Fibroblast of the aortic adventitia (primary cell): ENCODE measurements at places on chromosomes 3 and 15.

GRCh38 chr3:73762855-73763254, 138.1 kb upstream of the PDZRN3 start:
- DNase-seq: no peak

- no peak for DNase-seq
Observed at GRCh38 chr3:31349001-31349748, 183.6 kb upstream of the STT3B start.

DNA sequence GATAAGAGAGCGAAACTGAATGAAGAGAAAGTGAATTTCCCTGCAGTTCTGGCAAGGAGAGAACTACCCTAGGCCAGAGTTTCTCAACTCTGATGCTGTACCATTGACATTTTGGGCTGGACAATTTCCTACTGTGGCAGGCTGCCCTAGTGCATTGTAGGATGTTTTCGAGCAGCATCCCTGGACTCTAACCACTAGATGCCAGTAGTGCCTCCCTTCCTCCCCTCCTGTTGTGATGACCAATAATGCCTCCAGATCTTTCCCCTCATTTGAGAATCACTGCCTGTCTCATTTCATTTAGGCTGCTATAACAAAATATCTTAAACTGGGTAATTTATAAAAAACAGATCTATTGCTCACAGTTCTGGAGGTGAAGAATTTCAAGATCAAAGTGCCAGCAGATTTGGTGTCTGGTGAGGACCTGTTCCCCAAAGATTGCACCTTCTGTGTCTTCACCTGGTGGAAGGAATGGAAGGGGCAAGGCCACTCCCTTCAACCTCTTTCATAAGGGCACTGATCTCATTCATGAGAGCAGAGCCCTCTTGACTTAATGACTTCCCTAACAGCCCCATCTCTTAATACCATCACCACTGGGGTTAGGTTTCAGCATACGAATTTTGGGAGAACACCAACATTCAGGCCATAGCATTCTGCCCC, 188.9 kb upstream of the MEIS2 start:
- peak; percentile 5 for DNase-seq

DNA sequence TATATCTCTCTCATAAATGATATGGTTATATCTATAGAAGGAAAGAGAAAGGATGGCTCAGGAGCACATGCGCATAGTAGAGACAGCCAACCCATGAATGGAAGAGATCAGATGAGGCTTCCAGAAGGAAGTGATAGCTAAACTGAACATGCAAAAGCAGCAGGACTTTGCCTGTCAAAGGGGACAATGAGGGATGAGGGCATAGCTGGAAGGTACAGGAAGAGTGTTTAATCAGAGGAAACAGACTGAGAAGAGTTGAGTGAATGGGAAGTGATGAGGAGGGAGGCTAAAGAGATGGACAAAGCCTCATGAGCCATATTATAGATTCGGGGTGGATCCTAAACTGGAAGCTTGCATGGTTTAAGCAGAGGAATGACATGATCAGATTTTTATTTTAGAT, 26.5 kb upstream of the VEPH1 start:
- DNase-seq: no peak

- DNase-seq: no peak
Observed at GRCh38 chr3:170634663-170635384, 48.9 kb upstream of the SLC7A14 start.

- DNase-seq: no peak
Observed at GRCh38 chr15:75327005-75327404, 8.9 kb upstream of the COMMD4 start.

DNA sequence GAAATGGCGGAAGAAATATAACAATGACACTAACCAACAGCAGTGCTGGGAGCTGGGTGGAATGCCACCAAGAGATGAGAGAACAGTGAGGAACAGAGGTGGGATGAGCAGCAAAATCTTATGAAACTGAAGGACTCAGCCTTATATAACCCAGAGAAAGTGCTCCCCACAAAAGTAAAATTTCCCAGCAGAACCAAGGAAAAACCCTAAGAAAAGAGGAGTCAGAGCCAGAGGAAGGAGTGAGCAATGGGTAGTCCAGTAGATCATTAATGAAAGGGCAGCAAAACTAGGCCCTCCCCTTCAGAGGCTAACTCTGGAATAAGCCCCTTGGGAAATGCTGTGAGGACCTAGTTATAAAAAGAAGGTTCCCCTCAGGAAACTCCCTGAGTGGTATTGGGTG, 24.7 kb upstream of the UBE2E1 start:
- DNase-seq: no peak

GRCh38 chr3:168223085-168223484, 127.4 kb upstream of the GOLIM4 start:
- no peak for DNase-seq

DNA sequence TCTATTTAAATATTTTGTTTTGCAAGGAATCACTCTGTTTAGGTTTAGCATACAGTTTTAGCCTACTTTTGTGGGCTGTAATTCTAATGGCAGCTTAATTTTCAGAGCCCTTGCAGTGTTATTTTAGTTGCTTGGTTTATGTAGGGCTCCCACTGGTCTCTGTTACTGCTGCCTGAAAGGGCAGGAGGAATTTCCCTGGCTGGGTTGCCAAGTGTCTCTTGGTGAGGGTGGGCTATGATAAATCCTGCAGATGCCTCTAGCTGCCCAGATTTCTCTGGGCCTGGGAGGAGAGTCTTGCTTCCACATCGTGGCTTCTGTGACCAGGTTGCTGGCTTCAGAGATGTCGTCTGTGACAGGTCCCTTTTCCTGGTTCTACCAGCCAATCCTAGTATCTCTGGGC, 36.2 kb downstream of the ILDR1 start:
- DNase-seq: no peak

DNA sequence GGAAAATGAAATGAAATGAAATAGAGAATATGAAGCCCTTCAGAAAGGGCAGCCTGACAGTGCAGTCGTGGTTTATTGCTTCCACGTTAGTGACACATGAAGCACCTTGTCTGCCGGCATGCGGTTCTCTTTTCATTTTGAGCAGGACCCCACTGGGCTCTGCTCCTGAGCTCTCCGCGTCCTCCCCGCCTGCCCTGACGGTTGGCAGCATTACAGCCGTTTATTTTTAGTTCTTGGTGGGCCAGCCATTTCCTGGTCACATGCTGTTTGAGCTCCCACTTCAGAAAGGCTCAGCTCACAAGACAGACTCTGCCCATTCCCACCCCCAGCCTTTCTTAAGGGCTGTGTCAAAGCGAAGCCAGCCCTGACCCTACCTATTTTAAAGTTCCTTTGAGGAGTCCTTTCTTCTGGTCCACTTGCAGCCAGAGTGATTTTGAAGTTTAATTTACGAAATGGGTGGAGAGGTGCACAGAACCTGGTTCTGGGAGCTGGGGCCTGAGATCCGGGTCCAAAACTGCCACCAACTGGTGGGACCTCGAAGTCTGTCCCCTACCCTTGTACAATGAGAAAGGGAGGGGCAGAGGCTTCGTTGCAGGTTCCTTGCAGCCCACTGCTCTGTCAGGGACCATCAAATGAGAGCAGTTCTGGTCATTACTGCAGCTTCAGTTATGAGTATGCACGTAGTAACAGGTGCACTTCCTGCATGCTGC, 60.1 kb downstream of the MGLL start:
- no peak for DNase-seq

DNA sequence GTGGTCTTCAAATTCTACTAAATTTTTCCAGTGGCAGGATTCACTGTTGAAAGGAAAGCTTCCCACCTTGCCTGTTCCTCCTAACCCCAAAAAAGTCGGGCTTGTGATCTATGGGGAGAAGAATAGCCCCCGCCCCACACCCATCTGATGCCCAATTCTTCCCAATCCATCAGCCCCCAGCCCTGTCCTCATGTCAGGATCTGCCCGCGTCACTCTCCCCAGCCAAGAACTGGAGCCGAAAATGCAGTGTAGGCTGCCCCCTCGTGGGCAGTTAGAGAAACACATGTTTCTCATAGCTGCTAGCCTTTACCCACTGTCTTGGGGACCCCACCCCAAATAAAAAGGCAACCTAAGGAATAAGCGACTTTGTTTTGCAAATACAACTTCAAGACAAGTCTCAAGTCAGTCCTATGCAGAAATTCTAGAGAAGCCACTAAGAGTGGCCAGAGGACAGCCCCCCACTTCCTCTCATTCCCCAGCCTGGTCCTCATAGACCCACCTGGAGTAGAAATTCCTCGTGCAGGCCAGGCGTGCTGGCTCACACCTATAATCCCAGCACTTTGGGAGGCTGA, 13.0 kb upstream of the CSK start:
- peak; percentile 54 for DNase-seq

- no peak for DNase-seq
Observed at GRCh38 chr3:133293397-133294110, 106.3 kb upstream of the BFSP2 start.

GRCh38 chr3:110881069-110881468, 190.5 kb upstream of the NECTIN3 start:
- DNase-seq: peak; percentile 33

DNA sequence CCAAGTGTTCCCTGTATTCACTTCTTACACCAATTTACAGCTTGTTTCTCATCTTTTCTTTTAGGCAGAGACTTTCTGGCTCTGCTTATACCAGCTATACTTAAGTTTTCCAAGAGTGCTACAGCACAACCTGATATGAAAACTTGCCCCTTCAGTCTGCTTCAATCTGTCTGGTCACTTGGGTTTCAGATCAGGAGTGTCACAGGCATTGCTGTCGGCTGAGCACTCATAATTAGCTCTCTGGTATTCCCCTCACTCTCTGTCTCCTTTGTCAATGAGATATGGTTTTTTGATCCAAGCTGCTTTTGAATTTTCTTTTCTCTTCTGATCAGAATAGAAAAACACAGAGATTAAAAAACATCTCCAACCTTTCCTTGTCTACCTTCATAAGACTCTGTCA, 194.9 kb upstream of the UMPS start:
- DNase-seq: no peak

DNA sequence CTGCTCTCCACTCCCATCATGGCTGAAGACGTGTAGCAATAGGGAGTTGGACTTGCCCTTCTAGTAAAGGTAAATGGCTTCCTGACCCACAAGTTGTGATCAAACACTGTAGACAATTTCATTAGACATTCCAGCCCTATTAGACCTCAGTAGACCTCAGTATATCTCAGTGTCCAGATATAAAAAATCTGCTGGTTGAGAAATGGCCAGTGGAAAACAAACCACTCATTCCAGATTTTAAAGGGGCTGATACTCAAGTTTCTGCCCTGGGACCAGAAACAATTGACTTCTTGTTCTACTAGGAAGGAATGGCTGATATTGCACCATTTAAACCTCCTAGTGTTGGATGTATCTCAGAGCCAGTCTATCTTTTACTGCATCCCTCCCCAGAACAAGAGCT, 613.2 kb downstream of the PDCD6IP start:
- DNase-seq: no peak

DNA sequence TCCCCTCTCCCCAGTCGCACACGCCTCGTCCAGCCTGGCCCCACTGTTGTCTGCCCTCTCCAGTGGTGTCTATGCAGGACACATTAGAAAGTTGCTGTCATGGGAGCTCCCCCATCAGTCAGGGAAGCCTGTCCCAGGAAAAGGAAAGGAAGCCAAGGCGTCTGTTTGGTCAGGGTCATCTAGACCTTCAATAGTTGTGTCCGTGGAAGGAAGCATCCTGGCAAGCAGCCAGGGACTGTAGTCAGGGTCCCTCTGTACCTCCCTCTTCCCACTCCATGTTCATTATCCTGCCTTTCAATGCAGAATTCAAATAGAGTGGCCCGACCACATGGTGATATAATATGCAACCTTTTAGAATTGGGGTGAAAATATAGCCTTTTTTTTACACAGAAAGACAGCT, 60.7 kb upstream of the RAB6B start:
- no peak for DNase-seq

- DNase-seq: peak; percentile 34
Observed at GRCh38 chr15:65416845-65417416, 5.8 kb downstream of the IGDCC4 start.

- no peak for DNase-seq
Observed at GRCh38 chr15:66424963-66425612, 38.4 kb downstream of the MAP2K1 start.

DNA sequence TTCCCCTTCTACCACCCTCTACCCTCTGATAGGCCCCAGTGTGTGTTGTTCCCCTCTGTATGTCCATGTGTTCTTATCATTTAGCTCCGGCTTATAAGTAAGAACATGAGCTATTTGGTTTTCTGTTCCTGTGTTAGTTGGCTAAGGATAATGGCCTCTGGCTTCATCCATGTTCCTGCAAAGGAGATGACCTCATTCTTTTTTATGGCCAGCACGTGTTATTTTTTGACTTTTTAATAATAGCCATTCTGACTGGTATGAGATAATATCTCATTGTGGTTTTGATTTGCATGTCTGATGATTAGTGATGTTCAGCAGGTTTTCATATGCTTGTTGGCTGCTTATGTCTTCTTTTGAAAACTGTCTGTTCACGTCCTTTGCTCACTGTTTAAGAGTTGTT, 63.1 kb upstream of the NPHP3 start:
- DNase-seq: peak; percentile 22

GRCh38 chr15:37094915-37095711, 5.2 kb downstream of the MEIS2 start:
- no peak for DNase-seq

DNA sequence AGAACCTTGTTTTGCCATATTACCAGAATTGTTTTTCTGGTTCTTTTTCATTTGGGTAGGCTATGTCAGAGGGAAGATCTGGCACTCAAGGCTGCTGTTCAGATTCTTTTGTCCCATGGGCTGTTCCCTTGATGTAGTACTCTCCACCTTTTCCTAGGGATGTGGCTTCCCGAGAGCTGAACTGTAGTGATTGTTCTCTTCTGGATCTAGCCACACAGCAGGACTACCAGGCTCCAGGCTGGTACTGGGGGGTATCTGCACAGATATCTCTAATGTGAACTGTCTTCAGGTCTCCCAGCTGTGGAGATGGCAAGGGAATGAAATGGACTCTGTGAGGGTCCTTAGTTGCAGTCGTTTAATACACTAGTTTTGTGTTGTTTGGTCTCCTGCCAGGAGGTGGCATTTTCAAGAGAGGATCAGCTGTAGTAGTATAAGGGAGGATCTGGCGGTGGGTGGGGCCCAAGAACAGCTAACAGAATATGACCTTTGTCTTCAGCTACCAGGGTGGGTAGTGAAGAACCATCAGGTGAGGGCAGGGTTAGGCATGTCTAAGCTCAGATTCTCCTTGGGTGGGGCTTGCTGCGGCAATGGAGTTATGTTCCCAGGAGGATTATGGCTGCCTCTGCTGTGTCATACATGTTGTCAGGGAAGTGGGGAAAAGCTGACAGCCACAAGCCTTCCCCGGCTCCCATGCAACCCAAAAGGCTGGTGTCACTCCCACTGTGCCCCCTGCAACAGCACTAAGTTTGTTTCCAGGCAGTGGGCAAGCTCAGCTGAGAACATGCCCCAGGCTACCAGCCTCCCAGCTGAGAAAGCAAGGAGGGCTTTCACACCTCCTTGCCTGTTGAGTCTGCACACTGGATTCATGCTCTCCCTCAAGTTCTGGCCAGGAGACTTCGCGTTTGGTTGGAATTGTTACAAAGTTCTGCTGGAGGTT, 252.5 kb downstream of the ISL2 start:
- DNase-seq: no peak
